ENCODE measurements at places on chromosomes 6 and 20.

DNA sequence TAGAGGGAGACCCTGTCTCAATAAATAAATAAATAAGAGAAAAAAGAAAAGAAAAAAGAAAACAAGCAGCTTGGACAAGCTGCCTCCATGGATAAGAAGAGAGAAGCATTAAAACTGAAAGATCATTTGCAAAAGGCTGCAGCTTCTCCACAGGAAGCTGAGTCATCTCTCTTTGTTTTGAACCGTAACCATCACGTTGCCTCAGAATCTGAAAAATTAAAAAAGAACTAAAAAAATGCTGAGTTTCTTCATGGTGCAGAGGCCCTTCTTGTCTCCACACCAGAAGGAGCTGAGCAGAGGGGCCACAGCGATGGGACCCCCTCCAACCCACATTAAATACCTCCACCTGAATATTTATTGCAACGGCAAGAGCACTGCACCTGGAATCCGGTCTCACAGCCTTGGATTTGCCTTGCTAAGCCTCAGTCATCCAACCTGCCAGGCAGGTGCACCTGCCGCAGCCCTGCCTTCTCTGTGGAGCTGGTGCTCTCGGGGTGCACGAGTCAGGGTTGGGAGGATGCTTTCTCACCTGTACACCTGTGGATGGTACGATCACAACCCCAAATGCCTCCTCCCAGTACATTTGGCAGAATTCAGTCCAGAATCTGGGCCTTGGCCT is 28.1 kb downstream of the TOX2 start:
- DNase-seq, result no peak

DNA sequence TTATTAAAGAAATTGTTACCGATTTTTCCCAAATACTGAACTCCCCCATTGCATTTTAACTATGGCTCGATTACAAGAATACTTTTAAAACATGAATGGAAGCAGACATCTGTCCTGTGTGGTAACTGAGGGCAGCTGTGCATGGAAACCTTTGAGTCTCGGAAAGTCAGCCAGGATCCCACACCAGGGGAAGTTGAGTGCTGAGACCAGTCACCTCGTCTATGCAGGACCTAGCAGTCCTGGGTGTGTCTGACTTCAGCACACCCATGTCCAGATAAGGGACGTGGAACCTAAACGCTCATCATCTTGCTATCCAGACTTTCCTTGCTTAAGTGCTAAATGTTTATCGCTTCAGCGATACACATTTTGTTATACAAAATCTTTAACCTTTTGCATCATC is 6.1 kb downstream of the RIN2 start:
- DNase-seq, result no peak

DNA sequence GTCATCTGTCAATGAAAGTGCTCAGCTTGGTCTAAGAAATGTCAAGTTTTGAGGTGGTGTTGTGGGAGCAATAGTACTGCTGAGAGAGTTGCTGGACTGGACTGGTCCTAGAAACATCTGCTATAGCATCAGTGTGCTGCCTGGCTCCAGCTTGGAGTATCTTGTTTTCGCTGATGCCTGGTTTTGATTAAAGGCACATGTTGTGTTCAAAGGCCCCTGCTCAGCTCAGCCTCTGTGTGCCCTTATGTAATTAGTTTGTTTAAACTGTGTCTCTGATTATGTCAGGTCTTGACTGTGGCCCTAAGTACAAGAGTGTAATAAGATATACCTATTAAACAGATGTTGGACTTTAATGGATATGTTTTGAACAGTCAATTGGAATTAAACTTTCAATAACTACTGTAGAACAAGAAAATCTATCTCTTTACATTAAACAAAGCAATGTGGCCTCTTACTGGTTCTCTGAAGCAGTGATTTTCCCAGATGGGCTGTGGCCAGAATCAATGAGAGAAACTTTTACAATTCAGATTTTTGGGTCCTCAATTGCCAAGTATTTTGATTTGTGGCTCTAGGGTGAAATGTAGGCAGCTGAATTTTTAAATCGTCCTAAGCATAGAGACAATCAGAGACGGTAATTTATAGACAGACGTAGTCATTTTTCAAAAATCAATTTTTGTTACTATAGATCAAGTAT is 668.2 kb downstream of the DHX35 start:
- peak; percentile 70 for DNase-seq

- peak; percentile 18 for DNase-seq
Measured at GRCh38 chr6:147759093-147759492, 250.6 kb downstream of the SAMD5 start.

GRCh38 chr6:126064257-126064747 is 78.0 kb downstream of the TRMT11 start:
- peak; percentile 92 for DNase-seq

DNA sequence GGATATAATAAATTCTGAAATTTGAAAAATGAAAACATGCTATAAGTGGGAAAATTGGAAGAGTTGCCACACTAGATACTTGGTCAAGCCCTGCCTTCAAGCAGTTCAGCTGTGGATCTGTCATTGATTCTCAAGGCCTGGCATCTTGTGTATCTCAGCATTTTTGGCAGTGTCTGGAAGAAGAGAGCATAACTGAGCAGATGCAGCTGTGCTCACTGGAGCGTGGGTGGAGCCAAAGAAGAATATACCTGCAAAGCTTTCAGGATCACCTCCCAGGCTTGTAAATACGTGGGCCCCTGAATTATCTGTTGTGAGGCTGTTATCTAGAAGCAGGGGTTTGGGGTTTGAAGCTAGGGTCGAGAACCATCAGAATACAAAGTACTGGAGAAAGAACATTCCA is 31.3 kb upstream of the CHD6 start:
- DNase-seq, result peak; percentile 74

GRCh38 chr6:37021356-37022129 is 16.1 kb downstream of the FGD2 start:
- peak; percentile 57 for DNase-seq
